ENCODE measurements at places on chromosomes 7 and 10. TPM values are rescaled to one million over a fixed set of nuclear protein-coding genes. Genes with fewer than 3 reads are reported as not detected.

DNA sequence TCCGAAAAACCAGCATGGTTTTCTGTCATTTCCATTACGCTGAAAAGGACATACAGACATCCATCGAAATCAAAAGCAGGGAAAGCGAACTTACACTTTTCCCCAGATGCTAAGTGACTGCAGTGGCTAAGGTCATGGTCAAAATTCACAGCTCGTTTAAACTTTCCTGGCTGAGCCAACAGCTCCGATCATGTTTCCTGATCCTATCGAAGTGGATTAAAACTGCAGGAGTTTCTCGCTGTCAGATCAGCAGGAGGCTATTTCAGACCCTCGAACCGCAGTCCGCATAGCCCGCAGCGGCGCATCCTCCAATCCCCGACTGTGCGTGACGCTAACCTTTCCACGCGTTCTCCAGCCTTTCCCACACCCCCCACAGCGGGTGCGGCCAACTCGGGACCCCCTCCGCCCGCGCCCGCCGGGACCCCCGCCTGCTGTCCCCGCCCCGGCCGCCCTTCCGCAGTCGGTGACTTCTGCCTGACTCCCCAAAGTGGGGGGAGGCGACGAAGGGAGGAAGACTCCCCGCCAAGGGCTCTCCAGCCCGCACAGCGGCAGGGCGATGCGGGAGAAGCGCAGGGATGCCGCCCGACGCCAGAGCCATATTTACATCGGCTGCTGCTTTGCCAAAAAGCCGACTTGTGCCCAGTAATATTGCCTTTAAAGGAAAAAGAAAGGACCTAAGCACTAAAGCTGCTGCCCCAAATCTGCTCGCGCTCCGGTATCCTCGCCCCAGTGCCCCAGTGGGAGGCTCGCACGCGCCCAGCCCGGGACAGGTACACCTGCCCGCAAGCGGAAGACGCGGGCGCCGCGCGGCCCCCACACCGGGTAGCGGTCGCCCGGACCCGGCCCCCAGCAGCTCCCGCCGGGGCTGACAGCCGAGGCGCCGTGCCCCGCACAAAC is 1.2 kb downstream of the PIP4K2A start:
- no peak for DNase-seq

DNA sequence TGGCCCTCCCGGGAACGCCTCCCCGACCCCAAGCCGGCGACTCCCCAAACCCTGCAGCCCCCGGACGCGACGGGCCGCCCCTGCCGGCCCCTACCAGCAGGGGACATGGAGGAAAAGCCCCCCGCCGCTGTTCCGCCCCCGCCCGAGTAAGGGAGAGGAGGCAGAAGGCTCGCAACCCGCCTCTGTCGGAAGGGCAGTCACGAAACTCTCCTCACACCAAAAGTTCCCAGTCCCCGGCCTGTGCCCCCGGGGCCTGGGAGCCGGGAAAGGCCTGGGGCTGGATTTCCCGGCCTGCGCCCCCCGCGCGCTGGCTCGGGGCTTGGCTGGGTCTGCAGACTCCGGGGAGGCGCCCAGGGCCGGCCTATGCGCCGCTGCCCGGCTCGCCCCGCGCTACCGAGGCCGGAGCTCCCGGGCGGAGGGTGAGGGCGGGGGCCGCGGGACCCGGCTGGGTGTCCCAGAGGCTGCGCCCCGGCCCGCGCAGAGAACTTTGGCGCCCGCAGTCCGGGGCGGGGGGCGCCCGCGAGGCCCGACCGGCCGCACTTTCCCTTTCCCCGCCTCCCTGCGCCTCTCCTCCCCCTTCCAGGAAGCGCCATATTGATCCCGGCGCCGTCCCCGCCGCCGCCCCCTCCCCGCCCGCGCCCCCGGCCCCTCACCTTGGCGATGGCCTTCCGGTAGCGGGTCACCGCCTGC is 728 bp downstream of the PARD3 start:
- no peak for DNase-seq

The NPSR1 gene
- not detected for total RNA-seq

The GIMAP5 gene
- 29.0 TPM for total RNA-seq

The SCART1 gene
- 1.3 TPM for total RNA-seq

Data from esophagus muscularis mucosa (tissue), 4 donors.